ENCODE measurements at places on chromosomes 4 and X.

DNA sequence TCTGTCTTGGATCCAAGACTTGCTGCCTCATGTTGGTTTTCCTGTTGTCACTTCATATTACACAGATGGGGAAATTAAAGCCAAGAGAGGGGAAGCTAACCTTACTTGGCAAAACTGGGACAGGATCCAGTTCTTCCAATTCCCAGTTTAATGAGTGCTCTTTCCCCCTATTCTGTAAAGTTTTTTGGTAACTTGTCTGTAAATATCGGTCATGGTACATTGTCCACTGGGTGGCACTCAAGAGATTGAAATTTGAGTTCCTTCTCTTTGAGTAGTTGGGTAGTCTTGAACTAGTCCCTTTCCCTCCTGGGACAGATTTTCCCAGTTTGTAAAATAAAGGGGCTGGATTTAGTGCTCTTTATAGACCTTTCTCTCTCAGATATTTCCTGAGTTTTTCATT, 12.4 kb upstream of the EOLA2 start:
- no peak for DNase-seq

GRCh38 chr4:69934150-69934549, 3.3 kb downstream of the CSN1S1 start:
- DNase-seq = no peak

- DNase-seq = no peak
Measured at GRCh38 chr4:38993683-38994082, 38.5 kb downstream of the TMEM156 start.

- no peak for DNase-seq
Measured at GRCh38 chr4:74962584-74962983, 29.7 kb downstream of the PARM1 start.
